ENCODE measurements at places on chromosomes 11 and 22. TPM values are rescaled to one million over a fixed set of nuclear protein-coding genes. Genes with fewer than 3 reads are reported as not detected.

DNA sequence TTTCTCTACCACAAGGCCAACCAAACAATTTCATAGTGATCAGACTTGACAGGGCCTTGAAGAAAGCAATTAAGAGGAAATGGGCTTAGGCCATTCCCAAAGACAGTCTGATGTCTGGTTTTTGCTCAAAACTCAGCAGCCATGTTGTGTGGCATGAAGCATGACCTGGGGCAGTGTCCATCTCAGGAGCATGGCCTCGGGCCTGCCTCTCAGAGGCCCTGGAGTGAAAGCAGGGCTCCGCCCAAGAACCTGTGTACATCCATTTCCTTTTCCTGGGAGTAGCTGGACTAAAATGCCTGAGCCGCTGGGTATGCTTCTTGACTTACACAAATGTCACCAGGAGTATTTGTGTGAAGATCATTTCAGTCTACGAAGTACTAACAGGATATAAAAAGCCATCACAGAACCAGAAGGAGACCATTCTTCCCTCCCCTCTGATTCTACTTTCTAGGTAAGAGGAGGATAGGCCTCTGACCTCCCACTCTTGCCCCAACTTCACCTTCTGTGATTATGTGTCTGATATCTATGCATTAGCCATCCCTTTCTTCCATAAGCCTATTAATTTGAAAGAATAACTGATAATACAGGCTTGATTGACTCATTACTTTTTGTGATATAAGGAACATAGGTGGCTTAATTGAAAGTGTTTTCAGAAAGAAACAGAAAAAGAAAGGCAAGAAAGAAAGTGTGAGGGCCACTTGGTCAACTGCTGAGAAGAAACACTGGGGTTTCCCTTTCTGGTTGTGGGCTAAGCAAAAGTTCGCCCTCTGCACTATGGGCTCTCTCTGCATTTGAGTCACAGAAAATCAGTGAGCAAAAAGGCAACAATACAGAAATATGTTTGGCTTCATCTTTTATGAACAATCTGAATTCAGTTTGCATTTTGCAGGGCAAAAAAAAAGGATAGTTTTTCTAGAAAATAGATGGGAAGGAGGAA lies 188.6 kb upstream of the MTMR2 start:
- no peak for DNase-seq

CDKN1C gene
- 90.1 TPM for polyA plus RNA-seq

GRM5 gene
- 0.13 TPM for polyA plus RNA-seq

GRCh38 chr11:61293867-61294716 lies 1.0 kb downstream of the VWCE start:
- DNase-seq, result no peak

AGBL2 gene
- 10.7 TPM for polyA plus RNA-seq

GRCh38 chr11:119362741-119363080 lies 16.2 kb upstream of the MFRP start:
- DNase-seq, result no peak

- DNase-seq, result no peak
These were observed 1.2 kb downstream of the DRAP1 start for GRCh38 chr11:65920372-65920802.

- DNase-seq, result no peak
These were observed 626 bp downstream of the KRTAP5-7 start for GRCh38 chr11:71527576-71528210.

OR51B5 gene
- polyA plus RNA-seq, result 0.20 TPM

PARVG gene
- 2.0 TPM for polyA plus RNA-seq

DNA sequence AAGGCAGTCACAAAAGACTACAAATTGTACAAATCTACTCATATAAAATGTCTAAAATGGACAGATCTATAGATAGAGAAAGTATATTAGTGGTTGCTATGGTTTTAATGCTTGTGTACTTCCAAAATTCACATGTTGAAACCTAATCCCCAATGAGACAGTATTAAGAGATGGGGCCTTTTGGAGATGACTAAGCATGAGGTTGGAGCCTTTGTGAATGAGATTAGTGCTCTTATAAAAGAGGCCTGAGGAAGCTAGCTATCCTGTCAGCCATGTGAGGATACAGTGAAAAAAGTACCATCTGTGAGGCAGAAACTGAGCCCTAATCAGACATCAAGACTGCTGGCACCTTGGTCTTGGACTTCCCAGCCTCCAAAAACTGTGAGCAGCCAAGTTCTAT lies 82.6 kb downstream of the CYP2R1 start:
- DNase-seq, result no peak

SYTL2 gene
- 106 TPM for polyA plus RNA-seq

- no peak for DNase-seq
These were observed 48.3 kb upstream of the SLC6A5 start for GRCh38 chr11:20551096-20551495.

DNA sequence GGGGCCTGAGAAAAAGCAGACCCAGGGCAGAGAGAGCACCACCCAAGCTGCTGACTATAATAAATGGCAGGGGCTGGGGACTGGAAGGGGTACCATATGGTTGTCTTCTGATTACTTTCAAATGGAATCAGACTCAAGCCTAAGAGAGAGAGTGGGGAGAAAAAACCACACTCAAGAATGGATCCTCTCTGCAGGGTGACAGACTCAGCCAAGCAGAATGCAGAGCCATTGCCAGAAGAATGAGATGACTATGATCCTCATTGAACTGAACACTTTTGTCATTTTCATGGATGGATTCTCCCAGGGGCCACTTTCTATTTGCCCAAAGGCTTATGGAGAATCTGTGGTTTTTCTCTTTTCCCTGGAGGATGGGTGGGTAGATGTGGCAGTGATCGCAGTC lies 8.7 kb downstream of the UBASH3B start:
- DNase-seq, result no peak

DNA sequence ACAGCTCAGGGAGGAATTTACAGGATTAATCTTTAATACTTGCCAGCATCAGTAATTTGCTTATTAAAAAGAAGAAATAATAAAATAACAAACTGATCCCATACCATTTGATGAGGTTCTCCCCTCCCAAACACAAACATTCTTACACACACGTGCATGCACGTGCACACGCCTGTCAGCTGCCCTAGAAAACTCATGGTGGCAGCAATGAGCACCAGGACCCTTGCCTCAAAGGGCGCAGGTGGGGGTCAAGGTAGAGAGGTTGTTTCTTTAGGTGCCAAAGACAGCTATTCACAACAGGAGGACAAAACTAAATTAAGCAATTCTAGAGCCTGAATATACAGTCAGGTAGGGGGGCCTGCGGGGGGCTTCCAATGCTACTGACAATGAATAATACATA lies 219.3 kb downstream of the BUD13 start:
- no peak for DNase-seq

- no peak for DNase-seq
These were observed 2.3 kb downstream of the LSP1 start for GRCh38 chr11:1854949-1855885.

DNA sequence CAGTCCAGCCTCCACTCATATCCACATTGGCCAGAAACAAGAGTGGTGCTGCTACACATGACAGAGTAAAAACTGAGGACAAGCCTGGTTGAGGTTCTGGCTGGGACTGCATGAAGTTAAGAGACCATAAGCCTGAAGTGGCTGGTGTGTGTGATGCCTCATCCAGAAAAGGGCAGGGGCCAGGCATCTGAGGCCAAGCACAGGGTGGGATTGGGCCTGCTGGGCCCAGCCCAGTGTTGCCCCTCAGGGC lies 25.3 kb downstream of the ARVCF start:
- DNase-seq, result no peak

LDHAL6A gene
- polyA plus RNA-seq, result 1.5 TPM

- DNase-seq, result no peak
These were observed 2.0 kb downstream of the CD3E start for GRCh38 chr11:118306556-118306955.

DNA sequence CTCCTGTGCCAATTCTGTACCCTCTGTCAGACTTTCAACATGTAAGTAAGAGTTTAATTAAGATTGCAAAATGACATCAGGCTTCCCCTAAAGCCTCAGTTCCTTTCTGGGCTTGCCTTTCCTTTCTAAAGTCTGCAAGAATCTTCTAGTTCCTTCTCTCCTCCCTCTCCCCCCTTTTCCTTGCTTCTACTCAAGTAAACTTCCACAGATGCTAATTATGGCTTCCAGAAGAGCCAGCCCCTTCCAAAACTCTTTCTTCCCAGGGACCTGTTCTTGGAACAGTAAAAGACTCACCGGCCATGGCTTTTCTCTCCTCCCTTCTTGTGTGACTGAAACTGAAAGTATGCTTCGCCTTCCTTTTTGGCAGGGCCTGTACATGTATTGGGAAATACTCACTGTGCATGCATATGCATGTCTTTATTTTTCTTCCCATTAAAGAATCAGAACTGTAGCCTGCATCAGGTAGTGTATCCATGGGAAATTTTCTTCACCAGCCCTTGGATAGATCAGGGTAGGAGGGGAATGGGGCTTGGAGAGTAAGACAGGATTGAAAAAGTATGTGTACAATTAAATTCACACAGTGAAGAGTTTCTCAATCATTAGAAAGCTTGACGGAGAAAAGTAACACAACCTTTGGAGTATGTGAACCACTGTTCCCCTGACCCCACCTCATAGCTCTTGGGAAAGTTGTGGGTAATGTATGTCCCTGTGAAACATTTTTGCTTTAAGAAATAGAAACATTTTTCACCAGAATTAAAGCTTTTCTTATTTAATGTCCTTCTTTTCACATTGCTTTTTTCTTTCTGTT lies at the start of gene CASP1:
Gene CASP1 (minus strand): TSS at position 332 of the 808 bp plus-strand sequence. CDS start 31 bp downstream, at position 301.
- DNase-seq, result no peak

- DNase-seq, result no peak
These were observed 3.9 kb downstream of the DBX1 start for GRCh38 chr11:20156280-20156875.

F2 gene
- polyA plus RNA-seq, result 0.68 TPM

- DNase-seq, result no peak
These were observed 999 bp upstream of the CCDC83 start for GRCh38 chr11:85854212-85854556.

BEST1 gene
- polyA plus RNA-seq, result 4.1 TPM

- DNase-seq, result no peak
These were observed 64.4 kb upstream of the FGF3 start for GRCh38 chr11:69883292-69884255.
